HTR-8/SVneo (cell line): ENCODE measurements at places on chromosomes 5 and 9.

DNA sequence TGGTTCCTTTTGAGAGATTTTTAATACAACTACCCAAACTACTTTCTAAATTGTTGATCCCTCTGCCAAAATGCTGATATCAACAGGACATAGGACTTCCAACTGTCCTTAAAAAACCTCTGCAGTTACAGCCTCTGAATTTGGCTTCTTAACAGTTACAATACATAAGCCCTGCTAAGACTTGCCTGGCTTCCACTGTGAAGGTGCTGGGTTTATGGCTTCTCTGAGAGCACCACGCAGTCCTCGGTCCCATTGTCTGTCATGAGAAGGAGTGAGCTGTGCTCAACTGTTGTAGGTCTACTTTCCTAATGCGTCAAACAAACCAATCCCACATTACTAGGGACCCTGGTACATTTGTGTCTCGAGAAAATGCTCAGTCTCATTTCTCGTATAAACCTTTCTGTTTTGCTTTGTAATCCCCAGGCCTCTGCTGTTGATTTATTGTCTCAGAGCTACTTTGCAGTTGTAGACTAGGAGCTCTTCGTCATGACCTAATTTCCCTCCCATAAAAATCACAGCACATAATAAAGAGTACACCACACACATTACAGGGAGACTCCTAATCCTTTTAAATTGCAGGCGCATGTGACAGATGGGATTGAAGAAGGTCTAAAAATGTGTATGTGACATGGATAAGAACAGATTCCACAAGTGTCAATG lies 274.9 kb downstream of the NR3C1 start:
- DNase-seq = no peak

DNA sequence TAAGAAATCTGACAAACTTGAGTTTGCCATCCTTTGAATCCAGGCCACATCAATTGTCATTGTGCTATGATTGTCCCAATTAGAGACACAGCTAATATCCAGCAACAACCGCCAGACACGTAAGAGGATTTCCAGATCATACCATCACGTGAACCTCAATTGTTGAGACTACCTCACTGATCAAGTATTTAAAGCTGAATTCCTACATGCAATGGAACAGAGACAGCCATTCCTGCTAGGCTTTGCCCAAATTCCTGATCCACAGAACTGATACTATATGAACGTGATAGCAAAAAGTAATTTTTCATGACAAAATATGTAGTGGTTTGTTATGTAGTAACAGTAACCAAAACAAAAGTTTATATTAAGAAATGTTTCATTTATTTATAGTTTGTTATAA lies 657.7 kb downstream of the PRR16 start:
- no peak for DNase-seq

DNA sequence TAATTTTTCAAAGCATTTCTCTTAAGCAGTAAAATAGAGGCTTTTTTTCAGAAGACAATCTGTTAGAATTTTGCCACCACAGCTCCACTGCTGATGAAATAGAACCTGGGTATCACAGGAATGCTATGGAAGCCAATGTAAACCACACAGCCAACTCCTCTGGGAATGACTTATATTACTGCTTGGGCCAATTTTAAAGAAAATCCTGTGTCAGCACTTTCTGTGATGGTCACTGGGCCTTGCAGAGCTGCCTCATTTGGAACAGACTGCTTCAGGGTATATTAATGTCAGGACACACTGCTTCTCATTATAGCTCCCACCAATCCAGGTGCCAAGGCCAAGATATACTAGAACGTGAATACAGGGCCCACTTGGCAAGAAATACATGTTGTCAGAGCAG lies 144.1 kb upstream of the ACTBL2 start:
- DNase-seq = no peak

- no peak for DNase-seq
These were observed 41.9 kb downstream of the NPR3 start for GRCh38 chr5:32753051-32753450.

DNA sequence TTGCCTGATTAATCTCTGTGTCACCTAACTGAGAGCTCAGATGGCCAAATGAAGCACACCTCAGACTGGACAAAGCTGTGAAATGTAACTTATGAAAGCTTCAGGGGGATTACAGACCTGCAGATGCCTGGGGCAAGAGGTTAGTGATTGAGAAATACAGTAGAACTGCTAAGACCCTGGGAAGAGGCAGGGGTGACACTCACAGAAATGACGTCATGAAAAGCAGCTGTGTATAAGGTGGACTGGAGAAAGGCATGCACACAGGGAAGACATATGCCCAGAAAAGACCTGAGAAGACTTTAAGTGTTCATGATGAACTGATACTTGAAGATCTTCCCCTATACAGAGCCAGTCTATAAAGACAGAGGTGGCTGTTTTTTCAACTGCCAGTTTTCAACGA lies 49.3 kb upstream of the SPTLC1 start:
- DNase-seq = no peak

GRCh38 chr9:128901822-128902221 lies 19.0 kb upstream of the PHYHD1 start:
- no peak for DNase-seq

DNA sequence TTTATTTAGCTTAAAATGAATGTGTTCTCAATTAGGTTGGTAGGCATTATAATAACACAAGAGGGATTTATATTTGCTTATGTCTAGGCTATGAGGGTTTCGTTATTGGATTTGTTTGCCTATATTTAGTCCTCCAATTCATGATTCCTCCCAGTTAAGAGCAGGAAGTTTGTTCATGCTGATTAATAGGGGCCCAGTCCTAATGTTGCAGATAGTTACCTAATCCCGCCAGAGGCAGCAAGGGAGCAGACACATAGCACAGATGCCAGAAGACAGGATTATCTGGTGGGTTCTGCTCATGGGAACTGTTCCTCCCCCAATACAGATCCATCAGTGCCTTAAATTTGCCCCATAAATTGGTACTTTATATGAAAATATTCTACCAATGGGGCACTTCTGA lies 100.8 kb upstream of the TLE4 start:
- no peak for DNase-seq

DNA sequence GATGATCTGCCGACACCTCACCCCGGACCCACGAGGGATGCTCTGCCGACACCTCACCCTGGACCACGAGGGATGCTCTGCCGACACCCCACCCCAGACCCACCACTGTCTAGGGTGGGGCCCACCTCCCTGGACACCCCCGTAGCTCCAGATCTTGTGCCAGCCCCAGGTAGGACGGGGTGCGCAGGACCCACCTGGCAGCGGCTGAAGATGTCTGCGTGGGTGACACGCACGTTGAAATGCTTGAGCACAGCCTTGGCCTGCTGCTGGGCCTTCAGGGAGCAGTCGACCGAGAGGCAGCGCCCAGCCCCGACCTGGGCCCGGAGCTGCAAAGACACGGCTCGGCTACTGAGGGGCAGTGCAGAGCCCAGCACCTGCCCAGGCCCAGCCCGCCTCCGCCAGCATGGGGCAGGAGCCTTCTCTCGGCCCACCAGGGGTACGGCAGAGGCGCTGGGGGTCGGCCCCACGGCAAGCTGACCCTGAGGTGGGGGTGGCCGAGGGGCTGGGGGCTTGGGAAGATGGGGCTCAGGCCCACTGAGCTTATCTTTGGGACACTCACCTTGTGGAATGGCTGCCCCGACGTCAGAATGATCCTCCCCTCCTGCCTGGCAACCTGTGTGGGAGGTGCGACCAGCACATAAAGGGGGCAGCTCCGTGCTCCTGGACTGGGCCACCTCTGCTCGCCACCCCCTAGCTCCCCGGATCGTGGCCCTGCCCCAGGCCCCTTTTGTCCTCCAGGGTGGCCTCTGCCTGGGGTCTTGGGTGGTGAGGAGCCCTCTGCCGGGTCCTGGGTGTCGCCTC lies 21.7 kb upstream of the NRARP start:
- no peak for DNase-seq

DNA sequence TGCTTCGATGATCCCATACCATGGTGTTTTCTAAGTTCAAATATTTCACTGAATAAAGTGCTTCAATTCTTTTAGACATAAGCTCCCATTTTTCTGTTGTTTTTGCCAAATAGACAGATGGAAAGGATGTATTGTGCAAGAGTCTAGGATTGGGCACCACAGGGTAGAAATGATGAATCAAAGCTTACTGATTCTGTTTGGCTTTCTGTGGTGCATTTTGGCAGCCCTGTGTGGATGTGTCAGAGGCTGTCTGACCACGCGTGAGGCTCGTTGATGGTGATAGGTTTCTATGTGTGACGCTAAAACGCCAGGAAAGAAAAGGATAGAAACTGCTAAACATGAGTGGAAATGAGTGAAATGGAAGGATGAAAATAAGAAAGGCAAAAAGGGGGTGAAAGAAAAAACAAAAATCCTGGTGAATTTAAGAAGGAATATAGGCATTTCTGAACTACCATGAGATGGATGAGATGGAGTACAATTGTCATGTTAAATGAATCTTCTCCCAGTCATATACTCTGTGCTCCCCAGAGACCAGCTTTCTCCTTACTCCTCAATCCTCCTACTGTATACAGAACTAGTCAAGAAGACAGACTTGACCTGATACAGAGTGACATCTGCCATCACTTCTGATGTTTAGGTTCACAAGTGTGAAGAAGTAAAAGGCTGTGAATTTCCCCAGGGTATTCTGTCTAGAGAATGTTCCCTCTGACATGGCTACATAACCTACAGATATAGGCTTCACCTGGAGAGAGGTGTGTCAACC lies 54.4 kb downstream of the ANKH start:
- DNase-seq = peak; percentile 40

DNA sequence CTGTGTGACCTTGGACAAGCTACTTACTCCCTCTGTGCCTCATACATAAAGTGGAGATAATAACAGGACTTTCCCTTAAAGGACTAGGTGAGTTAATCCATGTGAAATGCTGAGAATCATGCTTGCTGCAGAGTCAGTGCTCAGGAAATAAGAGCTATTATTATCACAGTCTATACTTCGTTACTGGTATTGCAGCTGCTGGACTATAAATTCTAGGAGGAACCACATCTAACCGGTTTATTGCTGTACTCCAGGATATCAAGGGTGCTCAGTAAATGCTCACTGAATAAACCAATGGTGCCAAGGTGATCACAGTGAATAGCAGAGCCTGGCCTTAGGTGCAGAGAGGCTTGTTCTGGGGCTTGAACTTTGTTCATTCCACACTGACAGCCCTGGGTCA lies 69.3 kb downstream of the HSPA4 start:
- no peak for DNase-seq

DNA sequence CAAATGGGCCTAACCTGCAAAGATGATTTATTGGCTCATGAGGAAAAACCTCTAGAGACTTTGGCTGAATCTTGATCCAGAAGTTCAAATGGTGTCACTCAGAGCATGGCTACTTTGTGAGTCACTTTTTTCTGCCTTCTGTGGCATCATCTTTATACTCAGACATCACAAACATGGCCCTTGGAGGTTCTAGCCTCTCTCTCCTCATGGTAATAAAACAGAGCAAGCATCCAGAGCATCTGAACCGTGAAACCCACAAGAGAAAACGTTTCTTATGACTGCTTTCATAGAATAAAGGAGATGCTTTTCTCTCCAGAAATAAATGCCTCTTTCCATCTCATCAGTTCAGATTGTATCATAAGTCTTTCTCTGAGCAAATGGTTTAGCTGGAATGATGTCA lies 780.3 kb downstream of the KCTD16 start:
- no peak for DNase-seq
